ENCODE measurements at places on chromosomes 5 and 9.

DNA sequence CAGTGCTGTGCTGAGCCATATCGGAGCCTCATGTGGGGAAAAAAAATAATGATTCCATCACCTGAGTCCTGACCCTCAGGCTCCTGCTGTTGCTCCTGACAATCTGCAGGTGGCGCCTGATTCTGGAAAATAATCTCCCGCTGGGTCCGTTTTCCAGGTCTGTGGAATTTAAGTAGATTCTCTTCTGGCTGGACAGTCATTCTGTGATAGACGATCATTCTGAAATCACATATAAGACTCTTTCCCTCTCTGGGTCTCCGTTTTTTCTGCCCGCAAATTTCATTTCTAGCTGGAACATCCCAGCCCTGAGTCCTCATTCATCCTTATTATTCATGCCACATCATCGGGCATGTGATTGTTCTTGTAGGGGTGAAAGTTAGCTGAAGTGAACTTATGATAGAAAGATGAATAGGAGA is 22.1 kb upstream of the STXBP1 start:
- DNase-seq: no peak

DNA sequence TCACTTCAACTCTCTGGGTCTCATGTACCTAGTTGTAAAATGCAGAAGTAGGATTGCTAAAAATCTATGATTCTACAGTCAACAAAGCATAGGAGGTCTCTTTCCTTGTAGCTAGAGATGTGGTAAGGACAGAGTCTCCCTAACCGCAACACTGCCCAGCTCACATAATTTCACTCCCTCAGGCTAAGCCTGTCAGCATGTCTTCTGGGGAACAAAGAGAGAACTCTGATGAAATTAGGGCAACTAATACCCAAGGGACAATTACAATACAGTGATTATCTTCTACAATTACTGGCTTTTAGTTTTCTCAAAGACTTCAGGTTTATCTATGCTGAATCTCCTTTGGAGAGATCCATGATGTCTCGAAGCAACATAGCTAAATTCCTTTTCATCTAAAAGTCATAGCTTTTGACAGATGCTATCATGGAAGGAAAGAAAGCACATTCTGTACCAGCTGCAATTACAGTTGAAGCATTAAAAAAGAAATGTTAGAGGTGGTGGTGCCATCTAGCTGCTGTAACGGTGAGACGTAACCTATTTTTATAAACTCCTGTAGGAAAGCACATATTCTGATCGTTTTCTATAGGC is 141.1 kb upstream of the TARS1 start:
- DNase-seq: no peak

- DNase-seq: no peak
These were observed 207.6 kb downstream of the CETN3 start for GRCh38 chr5:90201923-90202322.

DNA sequence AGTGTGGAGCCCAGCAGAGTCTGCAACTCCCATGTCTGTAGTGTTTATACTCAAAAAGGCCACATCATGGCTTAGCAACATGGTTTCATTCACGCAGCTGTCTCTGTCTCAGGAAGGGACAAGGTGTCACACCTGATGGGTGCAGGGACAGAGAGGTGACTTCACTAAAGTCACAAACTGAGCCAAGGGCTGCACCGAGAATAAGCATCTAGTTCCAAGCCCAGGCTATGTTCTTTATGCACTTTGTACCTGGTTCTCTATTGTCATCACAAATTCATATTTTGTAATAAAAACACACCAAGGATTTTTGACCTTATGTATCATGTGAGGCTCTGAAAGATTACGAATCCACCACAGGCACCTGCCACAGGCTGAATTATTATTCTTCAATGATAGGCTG is 64.9 kb upstream of the STK32A start:
- DNase-seq: no peak

GRCh38 chr5:91983869-91984268 is 600.8 kb upstream of the ARRDC3 start:
- no peak for DNase-seq

DNA sequence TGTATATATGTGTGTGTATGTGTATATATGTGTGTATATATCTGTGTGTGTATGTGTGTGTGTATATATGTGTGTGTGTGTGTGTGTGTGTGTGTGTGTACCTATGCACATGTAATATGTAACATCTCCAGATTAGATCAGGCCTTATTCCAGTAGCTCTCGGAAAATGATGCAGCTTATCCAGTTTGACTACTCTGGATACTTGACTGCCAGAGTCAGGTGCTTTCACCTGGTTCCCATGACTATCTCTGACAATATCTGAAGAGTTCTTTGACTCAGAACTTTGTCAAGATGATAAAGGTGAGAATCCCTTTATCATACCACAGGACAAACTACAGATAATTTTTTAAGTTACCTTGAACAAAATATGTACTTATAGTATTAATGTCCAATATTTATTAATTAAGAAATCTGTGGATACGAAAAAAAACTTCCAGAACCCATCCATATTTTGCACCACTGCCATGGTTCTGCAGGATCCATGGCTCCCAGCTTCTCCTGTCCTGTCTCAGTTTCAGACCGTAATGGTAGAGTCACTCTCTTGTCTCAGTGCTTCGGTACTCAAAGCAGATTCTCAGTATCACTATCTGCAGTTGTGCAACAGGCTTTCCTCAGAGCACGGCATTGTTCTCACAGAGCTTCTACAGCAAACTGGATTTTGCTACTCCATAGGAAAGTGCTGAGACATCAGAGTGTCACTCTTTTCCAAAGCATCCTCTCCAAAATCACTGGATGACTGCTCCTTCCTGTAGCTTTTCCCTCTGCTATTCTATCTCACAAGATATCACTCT is 164.4 kb upstream of the SLC12A2 start:
- DNase-seq: no peak

DNA sequence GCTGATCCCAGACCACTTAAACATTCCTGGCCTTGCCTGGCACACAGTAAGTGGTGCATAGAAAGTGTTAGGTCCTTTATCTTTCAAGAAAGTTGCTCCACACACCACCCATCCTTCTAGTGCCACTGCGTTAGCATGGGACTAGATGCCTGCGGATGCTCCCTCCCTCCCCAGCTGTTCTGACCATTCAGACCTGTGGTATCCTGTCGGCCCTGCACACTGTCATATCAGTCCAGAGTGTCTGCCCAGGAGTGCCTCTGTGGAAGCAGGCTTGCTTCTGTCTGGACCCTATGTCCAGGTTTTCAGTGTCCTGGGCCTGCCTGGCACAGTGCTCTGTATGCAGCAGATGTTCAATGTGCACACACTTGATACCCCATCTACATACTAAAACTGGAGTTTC is 38.3 kb upstream of the SMU1 start:
- DNase-seq: no peak

DNA sequence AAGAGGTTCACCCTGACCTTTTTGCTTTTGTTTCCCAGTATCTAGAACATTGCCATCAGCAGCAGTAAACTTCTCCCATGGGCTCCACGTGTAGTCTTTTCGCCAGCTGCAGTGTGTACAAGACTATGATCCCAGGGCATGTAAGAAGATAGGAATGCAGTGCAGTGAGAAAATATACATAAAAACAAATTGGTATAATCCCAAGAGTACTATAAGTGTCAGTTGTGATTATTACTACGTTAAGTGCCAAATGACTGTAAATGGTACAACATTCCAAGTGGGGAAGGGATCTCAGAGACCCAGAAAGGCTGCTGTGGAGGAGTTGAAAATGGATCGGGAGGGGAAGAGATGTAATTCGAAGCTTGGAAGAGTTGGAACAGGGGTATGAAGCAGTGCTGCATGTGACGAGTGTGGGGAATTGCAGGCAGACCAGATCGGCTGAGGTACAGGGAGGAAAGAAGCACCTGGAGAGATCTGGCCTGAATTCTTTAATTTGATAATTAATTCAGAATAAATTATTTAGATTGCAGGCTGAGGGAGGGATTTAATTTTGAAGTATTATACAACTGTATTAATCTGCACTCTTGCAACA is 95.1 kb downstream of the FBXL7 start:
- DNase-seq: no peak

- no peak for DNase-seq
These were observed 36.0 kb downstream of the NR6A1 start for GRCh38 chr9:124735121-124735520.

DNA sequence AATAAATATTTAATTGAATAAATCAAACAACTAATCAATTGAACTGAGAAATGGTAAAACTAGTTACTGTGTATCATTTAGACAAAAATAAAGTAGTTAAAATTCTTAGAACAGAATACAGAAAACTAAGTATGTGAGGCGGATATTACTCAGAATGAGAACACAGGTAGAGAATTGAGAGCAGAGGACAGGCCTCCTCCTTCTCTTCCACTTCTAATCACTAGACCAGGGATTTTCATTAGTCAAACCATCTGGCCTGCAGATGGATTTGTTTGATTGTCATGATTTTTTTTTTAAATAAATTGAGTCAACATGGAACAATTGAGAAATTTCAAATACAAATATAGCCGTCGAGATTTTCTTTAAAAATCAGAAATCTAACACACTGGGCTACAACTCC is 198.6 kb upstream of the HMHB1 start:
- no peak for DNase-seq

DNA sequence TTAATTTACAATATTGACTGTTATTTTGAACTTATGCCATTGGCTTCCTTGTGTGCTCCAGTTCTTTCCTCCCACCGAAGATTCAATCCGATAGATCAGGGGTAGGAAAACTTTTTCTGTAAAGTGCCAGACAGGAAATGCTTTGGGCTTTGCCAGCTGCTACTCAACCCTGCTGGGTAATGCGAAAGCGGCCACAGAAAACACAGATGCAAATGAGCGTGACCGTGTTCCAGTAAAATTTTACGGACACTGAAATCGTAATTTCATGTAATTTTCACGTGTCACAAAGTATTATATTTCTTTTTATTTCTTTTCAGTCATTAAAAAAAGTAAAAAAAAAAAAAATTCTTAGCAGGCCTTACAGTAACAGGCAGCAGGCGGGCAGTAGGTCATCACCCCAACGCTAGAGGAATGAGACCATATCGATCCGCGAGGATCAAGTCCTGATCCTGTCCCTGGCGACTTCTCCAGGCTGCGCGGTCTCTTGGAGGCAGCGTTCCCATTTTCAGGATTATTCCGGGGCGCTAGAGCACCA is 599 bp downstream of the NMRK1 start:
- peak; percentile 38 for DNase-seq

- DNase-seq: no peak
These were observed 4.2 kb downstream of the ABCA1 start for GRCh38 chr9:104923740-104924139.

GRCh38 chr5:92908952-92909601 is 671.9 kb downstream of the NR2F1-AS1 start:
- DNase-seq: no peak

GRCh38 chr5:87777877-87778276 is 365.1 kb upstream of the CCNH start:
- DNase-seq: no peak

DNA sequence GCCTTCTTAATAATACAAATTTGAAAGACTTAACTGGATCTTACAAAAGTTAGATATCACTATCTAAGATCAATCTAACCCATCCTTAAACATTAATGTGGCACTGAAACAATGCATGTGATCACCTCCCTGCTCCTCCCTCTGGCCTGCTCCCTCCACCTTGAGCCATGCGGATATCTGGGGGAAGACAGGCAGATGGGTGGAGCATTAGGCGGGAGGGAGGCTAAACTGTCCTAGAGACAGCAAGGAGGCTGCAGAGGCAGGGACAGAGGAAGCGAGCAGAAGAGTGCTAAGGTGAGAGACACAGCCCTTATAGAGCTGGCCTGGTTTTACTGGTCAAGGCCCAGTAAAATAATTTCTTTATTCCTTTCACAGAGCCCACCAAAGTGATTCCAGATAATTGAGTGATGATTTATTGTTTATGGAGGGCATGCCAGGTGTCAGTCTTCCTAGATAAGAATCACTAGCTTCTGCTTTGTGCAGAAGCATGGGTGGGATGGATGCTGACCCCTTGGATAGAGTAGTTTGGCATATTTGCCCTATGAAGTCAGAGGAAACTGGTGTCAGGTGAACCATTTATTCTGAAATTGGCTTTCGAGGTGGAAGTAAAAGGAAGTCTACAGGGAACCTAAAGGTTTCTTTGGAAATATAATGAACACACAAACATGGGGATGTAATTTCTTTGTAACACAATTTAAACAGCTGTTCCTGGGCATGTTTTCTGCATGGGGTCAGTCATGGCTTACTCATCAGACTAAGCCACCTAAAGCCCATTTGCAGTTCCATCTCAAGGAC is 188.3 kb downstream of the GNAQ start:
- DNase-seq: no peak

GRCh38 chr5:150075233-150075632 is 11.1 kb downstream of the CSF1R start:
- no peak for DNase-seq

GRCh38 chr9:130088051-130088450 is 34.3 kb downstream of the GPR107 start:
- no peak for DNase-seq

- DNase-seq: peak; percentile 83
These were observed 3.0 kb upstream of the FUT7 start for GRCh38 chr9:137034709-137035506.

GRCh38 chr5:89081360-89081759 is 198.4 kb upstream of the MEF2C start:
- DNase-seq: no peak

DNA sequence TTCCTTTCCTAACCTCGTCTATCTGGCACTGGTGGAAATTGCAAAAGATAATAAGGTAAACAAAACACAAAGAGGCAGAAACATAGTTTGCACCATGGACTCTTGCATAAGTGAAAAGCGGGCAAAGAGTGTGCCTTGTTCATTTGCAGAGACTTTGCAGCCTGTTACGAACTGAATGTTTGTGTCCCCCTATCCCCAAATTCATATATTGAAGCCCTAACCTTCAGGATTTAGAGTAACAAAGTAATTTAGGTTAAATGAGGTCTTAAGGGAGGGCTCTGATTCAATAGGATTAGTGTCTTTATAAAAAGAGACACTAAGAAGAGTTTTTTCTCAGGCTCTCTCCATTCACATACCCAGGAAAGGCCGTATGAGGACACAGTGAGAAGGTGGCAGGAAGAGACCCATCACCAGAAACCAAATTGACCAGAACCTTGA is 52.1 kb upstream of the FAM169A start:
- no peak for DNase-seq

GRCh38 chr5:137693951-137694721 is 41.8 kb downstream of the KLHL3 start:
- no peak for DNase-seq

DNA sequence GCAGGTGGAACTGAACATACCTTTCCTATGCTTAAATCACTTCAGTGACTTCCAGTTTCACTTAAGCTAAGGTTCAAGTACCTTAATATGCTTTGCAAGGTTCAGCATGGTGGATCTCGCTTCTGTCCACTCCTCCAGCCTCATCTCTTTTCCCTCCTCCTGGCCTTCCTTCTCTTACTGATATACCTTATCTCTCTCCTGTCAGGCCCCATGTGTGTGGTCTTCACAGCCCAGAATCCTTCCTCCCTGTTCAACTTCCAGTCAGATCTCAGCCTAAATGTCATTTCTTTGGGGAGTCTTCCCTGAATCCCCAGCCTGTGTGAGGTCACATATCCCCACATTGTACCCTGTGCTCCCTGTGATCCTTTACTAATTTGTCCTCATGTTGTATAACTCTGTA is 87.7 kb downstream of the ANGPTL2 start:
- no peak for DNase-seq

Data from stimulated activated naive CD4-positive, alpha-beta T cell treated with Interleukin-2 at 50 U/mL for 16 hours (primary cell).